ENCODE measurements at places on chromosomes 12 and 14. TPM values are rescaled to one million over a fixed set of nuclear protein-coding genes. Genes with fewer than 3 reads are reported as not detected.

Gene SYNDIG1L
- 0.29 TPM for total RNA-seq

Gene CYP46A1
- 1.3 TPM for total RNA-seq

Gene PLCZ1
- total RNA-seq: not detected

DNA sequence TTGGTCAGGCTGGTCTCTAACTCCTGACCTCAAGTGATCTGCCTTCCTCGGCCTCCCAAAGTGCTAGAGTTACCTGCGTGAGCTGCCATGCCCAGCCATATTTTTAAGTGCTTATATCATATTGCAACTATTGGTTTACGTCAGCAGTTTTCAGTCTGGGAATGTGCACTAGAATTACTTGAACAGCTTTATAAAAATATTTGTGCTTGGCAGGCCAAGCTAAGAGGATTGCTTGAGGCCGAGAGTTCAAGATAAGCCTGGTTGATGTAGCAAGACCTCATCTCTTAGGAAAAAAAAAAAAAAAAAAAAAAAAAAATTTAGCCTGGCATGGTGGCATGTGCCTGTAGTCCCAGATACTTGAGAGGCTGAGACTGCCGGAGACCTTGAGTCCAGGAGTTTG is 17.1 kb downstream of the KIAA0586 start:
- no peak for DNase-seq

GRCh38 chr14:87066221-87066817 is 926.7 kb downstream of the GALC start:
- DNase-seq: no peak
